ENCODE measurements at places on chromosomes 6 and 20.

- DNase-seq: peak; percentile 25
Observed at GRCh38 chr20:8388141-8388540, 256.1 kb downstream of the PLCB1 start.

GRCh38 chr6:166381733-166382499, 824 bp downstream of the MPC1 start:
- no peak for DNase-seq

GRCh38 chr6:79269877-79270276, 35.4 kb upstream of the HMGN3 start:
- peak; percentile 54 for DNase-seq

DNA sequence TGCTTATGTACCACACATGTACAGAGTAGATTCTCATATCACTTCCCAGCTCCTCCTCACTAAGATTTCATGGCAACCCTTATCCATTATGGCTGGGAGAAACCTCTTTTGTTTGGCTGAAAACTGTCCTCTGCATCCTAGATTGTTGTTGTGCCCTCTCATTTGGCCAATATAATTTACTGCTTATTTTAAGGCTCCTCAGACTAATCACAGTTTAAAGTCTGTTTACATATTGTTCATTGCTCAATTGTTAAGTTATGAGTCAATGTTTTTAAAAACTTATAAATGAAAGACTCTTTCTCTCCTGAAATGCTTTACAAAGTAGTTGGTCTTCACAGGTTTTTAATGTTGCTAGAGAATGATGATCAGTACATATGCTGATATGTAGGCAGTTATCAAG, 57.3 kb downstream of the FAM83B start:
- DNase-seq: no peak

DNA sequence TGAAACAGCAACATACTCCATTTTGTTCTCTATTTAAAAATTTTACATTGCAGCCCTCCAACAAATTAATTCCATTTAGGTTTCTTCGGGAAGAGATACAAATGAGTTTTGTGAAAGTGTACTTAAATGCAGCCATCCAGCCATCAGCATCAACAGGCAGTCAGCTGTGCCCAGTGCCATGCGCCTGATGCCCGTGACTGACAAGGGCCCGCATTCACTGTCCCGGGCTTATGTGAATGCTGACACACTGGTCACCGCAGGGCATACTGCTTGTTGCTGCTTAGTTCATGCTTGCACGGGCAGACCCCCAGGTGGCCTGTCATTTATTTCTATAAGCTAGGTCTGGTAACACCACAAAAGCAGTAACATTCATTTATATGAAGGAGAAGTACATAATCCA, 224.9 kb upstream of the QKI start:
- DNase-seq: no peak

GRCh38 chr6:306641-307061, 14.4 kb downstream of the DUSP22 start:
- DNase-seq: no peak

DNA sequence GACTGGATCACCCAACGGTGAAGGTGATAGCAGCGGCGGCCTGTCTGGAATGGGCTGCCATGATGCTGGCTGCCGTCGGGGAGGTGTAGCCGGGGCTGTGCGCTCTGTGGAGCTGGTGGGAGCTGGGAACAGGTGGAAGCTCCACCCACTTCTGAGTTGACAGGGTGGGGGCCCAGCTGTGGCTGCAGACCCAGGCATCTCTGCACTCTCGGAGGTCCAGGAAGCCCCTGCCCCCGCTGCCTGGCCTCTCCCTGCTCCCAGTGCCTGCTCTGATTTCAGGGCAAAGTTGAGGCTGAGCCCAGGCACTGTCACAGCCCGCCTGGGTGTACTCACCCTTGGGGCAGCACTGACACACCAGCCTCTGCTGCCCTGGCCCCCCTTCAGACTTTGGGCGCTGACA, 18.1 kb upstream of the CHRNA4 start:
- DNase-seq: no peak

- DNase-seq: no peak
Observed at GRCh38 chr20:58855506-58856389, 3.2 kb downstream of the GNAS start.

GRCh38 chr6:114364301-114364700, 21.5 kb upstream of the HS3ST5 start:
- no peak for DNase-seq

- no peak for DNase-seq
Observed at GRCh38 chr6:148396926-148397325, 54.3 kb downstream of the SASH1 start.

DNA sequence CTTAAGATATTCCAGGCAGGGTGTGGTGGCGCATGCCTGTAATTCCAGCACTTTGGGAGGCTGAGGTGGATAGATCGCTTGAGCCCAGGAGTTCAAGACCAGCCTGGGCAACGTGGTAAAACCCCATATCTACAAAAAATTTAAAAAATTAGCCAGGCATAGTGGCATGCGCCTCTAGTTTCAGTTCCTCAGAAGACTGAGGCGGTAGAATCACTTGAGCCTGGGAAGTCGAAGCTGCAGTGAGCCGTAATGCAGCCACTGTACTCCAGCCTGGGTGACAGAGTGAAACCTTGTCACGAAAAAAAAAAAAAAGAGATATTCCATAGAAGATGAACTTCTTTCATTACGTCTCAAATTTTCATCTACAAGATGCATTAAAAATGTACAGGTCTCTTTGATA, 46.7 kb upstream of the ISM1 start:
- DNase-seq: no peak

GRCh38 chr20:13105864-13106457, 97.2 kb downstream of the SPTLC3 start:
- DNase-seq: peak; percentile 10

DNA sequence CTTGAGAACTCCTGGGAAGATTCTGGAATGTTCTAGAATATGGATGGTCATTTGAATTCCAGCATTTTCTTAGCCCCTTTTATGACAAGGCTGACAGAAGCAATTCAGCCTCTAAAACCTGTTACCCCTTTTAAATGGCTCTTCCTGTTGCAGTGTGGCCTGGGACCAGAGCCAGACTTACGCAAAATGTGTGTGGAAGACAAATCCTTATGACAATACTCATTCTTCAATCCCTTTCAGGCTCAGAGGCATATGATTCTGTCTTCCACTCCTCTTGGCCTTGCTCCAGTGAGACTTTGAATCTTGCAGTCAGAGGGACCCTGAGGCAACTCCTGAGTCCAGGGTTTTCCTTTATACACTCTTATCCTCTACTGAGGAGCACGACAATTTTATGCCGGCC, 287.0 kb downstream of the CLIC5 start:
- no peak for DNase-seq

DNA sequence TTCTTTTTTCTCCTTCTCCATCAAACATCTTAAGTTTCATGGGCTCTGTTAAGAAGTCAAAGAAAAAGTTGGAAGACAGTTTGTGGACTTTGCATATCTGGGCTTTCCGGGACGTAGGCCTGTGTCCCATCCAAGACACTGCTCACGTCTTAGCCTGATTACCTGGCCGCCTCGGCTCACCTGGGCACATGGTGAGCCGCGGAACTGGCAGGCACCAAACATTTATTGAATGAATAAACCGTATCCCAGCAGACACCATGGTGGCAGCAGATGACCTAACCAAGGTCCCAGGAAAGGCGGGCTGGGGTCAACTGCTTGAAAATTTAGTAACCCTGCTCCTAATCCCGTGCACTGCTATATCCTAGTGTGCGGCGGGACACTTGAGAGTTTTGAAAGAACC, 35.6 kb downstream of the GNAS start:
- DNase-seq: no peak

DNA sequence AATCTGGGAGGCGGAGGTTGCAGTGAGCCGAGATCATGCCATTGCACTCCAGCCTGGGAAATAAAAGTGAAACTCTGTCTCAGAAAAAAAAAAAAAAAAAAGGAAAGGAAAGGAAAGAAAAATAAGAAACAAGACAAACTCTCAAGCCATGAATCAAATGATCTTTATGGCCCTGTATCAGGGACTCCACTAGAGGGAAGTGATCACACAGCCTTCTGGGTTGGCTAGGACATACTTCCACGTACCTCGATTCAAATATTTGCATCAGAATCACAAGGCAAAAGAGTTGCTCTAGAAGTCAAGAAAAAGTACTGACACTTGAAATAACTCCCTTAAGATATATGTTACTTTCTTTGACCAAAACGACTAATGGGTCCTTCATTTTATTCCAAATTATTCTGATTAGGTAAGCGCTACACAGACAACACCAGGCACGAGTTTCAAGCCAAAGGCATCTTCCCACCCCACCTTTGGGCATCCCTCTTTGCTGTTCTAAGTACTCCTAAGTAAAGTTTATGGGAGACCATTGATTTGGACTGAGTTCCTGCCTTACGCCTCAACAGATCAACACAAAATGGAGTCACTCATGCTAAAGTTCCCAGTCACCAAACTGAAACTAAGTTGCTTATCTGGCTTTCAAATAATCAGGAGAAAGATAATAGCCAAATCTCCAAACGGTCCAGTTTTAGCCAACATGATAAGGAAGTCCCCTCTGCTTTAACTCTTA, 77.5 kb upstream of the NT5E start:
- no peak for DNase-seq

- DNase-seq: no peak
Observed at GRCh38 chr6:20158676-20159075, 53.6 kb downstream of the MBOAT1 start.

DNA sequence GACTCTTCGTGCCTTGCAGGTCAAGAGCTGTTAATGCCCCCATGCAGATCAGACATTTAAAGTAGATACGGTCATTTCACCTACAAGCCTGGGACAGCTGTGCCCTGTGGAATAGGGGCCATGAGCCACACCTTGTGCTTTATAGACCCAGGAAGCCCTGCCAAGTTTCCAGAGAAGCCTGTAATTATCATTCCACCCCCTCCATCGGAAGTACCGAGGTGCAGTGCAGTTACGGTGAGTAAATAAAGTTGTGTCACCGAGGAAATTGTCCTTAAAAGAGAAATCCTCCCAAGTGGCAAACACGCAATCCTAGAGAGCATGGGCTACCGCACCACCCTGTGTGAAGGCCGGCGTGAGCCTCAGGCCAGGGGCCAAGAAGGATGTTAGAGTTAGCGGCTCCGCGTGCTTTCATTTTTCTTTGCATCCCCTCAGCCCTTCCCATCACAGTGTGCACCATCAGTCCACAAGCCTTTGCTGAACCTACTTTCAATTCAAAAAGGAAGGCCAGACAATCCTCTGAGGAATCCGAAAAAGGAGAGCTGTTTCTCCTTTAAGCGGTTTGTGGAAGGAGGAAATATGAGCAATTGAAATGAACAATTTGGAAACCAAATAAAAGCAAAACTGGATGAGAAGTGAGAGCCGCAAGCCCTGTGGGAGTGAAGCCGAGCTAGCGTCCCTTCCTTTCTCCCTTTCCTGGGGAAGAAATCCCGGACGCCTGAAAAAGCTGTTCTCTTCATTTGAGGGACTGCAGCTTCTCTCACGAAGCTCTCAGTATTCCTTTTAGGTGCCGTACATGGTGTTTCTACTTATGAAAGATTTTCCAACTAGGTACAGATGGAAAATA, 183.3 kb upstream of the PDE10A start:
- DNase-seq: no peak

DNA sequence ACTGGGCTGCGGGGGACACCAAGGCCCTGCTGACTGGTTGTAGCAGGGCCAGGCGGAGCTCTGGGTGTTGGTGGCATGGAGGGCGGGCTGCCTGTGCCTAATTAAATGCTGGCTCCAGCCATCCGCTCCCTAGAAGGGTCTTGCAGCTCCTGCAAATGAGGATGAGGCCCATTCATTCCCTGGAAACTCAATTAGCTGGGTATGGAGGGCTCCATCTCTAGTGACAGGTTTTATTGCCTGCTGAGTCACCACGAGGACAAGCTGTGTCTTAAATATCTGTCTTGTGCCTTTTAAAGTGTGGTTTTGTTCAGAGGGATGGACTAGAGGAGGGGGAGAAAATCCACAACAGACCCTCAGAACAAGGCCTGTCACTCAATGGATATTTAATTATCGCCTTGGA, 60.9 kb downstream of the SULF2 start:
- no peak for DNase-seq

- DNase-seq: no peak
Observed at GRCh38 chr6:124396361-124396760, 565.9 kb upstream of the RNF217 start.

DNA sequence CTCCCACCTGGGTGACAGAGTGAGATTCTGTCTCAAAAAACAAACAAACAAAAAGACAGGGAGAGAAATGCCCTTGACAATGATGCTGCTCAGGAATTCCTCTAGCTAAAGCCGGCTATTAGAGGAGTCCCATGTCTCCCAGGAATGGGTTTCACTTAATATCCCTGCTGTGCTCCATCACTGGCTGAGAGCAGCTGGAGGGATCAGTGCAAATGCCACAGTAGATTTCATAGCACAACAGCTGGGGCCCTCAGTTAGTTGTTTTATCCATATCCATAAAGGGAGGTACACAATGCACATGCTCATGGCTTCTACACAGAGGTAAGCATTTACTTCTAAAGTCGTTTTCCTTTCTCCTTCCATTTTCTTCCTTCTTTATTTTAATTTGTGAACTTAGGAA, 742.0 kb upstream of the POU3F2 start:
- no peak for DNase-seq

GRCh38 chr6:92111386-92111785, 1308.0 kb downstream of the EPHA7 start:
- no peak for DNase-seq

- no peak for DNase-seq
Observed at GRCh38 chr6:80637312-80637711, 530.8 kb downstream of the BCKDHB start.
